ENCODE measurements at places on chromosomes 4 and X. TPM values are rescaled to one million over a fixed set of nuclear protein-coding genes. Genes with fewer than 3 reads are reported as not detected.

Gene ZNF185
- 1.5 TPM for total RNA-seq

Gene CYTL1
- 2.9 TPM for total RNA-seq

Gene SLC34A2
- 4.9 TPM for total RNA-seq

- no peaks in the 10 kb centered on the region for H3K27me3 ChIP-seq
- DNase-seq: no peak
- H3K4me1 ChIP-seq: no peaks in the 10 kb centered on the region
- H3K27ac ChIP-seq: no peak overlapping the region
- H3K36me3 ChIP-seq: no peaks in the 10 kb centered on the region
Observed at GRCh38 chr4:186904101-186904500, 180.4 kb upstream of the FAT1 start.

DNA sequence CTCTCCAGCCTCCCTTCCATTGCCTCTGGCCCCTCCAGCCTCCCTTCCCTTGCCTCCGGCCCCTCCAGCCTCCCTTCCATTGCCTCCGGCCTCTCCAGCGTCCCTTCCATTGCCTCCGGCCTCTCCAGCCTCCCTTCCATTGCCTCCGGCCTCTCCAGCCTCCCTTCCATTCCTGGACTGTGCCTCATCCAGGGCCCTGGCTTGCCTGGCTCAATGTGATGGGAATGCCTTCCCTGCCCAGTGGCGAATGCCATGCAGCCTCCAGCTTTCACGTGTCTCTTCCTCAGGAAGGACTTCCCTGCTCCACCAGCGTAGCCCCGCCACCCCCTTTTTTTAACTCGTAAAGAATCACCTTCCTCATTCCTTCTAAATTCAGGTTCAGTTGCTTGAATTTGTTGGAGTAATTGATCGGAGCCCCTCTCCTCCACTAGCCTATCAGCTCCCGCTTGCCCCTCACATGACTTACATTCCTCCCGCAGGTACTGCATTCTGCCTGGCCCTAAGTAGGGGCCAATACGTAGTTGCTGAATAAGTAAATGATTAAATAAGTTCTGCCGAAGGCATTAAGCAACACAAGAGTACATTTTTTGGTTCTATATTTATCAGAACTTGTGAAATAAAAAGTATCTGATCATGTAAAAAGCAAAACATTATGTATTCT lies 30.3 kb downstream of the SORBS2 start:
- H3K4me3 ChIP-seq: no peak overlapping the region
- H3K36me3 ChIP-seq: no peaks in the 10 kb centered on the region
- H3K27ac ChIP-seq: no peak overlapping the region
- no peaks in the 10 kb centered on the region for H3K27me3 ChIP-seq
